ENCODE measurements at places on chromosomes 1 and 21. TPM values are rescaled to one million over a fixed set of nuclear protein-coding genes. Genes with fewer than 3 reads are reported as not detected.

The COP1 gene
- total RNA-seq, result 22.8 TPM

The TNFRSF4 gene
- total RNA-seq, result 4.3 TPM

The CTSS gene
- total RNA-seq, result 18.9 TPM

GRCh38 chr1:42003433-42003832 lies 84.7 kb upstream of the HIVEP3 start:
- DNase-seq, result no peak

GRCh38 chr1:38791164-38791515 lies 68.4 kb downstream of the RRAGC start:
- DNase-seq, result no peak

Data from cardiac septum (tissue), 1 donor.